Cardiac fibroblast (primary cell): ENCODE measurements at places on chromosomes 7 and 10.
A peak's percentile ranks its signal among the peaks of the same experiment; 100 is the strongest.

- no peak for DNase-seq
Observed at GRCh38 chr7:107427462-107427861, 42.4 kb upstream of the GPR22 start.

DNA sequence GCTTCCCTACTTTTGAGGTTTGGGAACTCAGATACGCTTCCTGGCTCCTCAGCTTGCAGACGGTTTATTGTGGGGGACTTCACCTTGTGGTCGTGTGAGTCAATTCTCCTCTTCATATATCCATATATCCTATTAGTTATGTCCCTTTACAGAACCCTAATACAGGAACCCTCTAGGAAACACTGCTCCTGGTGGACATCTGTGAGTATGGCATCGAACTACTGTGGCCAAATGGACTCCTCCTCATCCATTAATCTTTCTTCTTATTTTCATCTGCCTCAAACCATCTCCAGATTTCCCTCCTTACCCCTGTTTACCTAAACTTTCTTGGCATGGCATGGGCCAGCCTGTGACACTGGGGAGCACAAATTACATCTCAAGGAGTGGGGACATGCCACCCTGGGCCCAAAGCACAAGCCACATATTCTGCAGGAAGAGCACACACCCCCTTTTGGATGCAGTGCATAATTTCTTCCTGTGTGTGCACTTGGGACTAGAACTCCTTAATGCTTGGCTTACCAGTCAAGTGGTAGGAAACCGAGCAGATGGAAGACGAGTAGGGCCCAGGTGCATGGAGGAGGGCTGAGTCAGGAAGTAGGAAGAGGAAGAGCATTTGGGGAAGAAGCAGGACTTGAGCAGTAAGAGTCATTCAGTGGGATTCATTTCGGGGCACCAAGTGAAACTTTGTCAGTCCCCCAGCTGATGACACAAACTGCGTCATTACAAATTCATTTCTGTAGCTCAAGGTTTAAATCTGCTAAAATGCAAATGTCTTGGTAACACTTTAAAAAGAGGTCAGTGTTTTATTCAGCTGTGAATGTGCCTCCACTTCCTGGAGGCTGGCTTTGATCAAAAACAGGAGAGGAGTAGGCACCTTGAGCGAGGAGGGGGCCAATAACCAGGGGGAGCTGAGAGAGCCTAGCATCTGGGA lies 80.8 kb upstream of the PLXNA4 start:
- peak; percentile 20 for DNase-seq

DNA sequence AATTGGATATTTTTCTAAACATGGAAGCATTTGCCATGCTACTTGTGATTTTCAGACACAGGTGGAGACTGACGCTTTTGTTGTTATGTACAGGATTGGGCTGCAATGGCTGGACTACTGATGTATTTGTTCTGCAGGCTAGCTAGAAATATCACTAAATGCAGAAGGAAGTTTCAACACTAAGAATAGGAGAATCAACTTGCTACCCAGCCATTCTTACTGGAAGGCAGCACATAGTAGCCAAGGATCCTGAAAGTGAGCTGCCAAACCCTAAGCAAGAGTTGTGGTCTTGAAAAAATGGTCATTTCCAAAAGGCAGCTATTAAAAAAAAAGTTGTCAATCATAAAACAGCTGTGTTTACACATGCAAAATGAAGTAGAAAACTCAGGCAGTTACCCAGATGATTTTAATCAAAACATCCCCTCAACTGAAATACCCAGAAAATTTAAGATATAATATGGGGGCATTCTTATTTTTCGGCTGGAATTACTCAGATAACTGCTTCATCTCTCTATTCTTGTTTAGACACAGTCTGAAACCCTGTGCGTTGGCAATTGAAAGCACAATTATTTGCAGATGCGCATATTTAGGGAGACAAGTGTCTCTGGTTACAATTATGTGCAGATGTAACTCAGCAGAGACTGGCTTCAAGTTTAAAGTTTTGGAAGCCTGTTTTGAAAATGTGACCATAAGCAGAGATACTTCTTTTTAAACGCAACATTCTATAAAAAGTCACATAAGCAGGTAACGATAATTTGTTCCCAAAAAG lies 31.2 kb downstream of the GFRA1 start:
- no peak for DNase-seq

- no peak for DNase-seq
Observed at GRCh38 chr10:14645239-14645960, 129.3 kb downstream of the FAM107B start.

DNA sequence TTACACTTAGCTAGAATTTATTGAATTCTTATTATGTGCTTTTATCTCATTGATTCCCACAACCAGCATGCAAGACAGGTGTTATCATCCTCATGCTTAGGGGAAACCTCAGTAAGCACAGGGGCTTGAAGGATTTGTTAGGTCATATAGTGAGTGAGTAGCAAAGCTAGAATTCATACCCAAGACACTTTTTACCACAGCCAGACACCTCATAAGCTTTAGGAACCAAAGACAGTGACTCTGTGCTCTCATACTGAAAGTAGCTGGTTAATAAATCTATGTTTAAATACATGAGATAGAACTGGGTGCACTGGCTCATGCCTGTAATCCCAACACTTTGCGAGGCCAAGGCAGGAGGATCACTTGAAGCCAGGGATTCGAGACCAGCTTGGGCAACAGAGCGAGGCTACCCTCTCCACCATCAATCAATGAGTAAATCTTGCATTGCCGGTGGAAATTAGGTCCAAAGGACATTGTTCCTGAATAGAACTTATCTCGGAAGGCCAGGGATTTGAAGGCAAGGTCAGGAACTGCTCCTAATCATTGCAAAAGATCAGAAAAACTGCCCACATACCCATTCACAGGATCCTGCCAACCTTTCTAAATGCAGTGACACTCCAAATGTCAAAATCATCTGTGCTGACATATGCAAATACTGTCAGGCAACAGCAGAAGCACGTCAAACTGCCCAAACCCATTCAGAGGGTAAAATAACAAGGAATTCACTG lies 523.5 kb downstream of the PARD3 start:
- no peak for DNase-seq

DNA sequence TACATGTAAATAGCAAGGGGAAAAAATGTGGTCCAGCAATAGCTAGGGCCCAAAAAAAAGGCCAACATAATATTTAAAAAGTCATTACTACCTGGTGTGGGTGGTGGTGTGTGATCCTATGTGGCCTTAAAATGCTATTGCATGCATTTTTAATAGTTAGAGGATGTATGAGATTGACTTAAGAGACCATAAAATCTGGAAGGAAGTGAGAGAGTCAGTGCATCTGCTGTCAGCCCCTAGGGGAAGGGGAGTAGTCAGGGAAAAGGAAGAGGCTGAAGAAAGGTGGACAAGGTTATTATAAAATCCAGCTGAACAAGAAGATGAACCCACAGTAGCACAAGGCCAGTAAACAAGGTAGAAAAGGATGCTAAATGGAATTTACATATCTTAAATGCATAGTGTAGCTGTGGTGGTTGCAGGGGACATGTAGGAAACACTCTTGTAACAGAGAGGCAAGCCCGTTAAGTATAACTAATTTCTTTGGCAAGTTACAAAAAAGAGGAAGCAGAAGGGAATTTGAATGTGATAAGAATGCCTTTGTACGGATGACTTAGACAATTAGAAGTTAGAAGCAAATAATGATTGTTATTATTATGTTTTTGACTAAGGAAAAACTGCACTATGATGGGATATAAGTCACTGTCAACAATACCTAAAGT lies 11.9 kb upstream of the NDUFA5 start:
- no peak for DNase-seq

DNA sequence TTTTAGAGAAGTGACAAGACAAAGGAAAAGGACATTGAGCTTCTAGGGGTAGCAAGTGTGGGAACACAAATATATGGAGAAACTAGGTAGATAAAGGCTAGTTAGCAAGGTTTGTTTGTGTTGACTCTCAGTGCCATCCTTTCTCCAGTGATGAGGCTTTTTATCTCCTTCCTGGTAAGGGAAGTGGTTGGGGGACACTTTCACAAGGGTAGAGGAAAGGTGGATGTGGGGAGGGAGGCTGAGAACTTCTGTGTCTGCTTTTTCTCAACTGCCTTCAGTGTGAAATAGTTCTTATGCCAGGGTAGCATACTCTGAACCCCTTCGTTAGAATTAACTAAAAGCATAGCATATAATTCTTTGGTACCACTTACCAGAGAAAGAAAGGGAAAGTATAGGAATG lies 93.0 kb upstream of the STRIP2 start:
- DNase-seq = no peak

DNA sequence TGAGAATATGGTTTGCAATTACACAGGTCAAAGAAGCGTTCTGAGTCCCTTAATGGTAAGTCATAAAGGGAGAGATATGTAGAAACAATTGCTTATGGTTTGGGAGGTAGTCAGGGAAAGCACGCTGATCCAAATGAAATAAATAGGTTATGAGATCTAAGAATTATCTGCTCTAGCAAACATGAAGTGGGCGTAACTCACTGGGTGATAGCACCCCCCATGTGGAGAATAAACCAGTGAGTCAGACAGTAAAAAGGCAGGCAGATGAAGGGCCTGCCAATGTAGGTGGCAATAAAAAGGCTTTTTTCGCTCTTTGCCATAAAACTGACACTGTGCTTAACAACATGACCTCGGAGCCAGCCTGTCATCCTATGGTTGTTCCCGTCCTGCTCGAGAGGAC lies 306.9 kb downstream of the GLRX3 start:
- DNase-seq = no peak

DNA sequence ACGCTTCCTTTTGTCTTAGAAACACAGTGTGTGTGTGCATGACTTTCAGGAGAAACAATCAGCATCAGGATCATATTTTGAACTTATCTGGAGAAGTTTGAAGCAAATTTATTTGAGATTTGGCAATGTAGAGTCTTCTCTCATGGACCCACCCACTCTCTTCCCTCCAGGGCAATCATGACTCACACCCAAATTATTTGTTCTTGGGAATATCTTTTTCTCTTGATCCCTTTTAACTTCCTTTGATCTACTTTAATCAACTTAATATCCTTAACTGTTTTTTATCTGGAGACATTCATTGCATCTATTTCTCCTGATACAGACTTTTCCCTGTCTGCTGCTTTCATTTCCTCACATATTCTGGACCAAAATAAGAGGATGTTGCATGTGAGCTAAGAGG lies 1174.3 kb downstream of the GATA3 start:
- no peak for DNase-seq

- DNase-seq = no peak
Observed at GRCh38 chr7:154832557-154833138, 170.3 kb downstream of the PAXIP1 start.

DNA sequence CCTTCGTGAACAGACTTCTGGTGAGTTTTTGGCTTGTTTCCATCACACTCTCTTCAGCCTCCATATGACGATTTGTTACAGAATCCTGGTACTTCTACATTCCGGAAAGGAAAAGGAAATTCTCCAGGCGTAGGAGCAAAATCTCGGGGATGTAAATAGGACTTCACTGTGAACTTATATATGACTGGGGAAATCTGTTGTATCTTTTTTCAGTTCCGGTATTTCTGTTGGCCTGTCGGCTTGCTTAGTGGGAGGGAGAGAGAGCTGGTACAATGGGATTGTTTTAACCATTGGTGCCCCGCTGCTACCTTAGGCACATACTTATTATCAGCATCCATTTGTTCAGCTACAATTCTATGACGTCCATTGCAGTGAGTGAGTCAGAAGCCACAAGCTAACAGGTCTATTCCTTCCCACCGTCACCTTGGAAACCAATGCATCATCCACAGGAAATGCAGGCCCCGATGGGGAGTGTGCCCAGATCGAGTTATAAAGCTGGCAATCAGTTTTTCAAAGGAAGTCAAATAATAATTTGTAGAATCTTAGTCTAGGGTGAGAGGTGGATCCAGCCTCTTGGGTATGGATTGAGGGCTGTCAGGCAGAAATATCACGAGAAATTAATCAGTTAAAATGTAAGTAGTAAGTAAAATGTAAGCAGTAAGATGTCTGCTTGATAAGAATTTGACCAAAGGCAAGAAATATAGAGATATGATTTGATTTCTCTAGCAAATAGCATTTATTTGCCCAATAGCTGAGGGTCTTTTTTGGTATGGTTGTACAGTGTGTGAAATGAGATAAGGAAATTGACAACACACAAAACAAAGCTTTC lies 92.0 kb upstream of the MKLN1 start:
- DNase-seq = peak; percentile 98

- DNase-seq = no peak
Observed at GRCh38 chr7:80128918-80129317, 5.7 kb upstream of the GNAI1 start.
